ENCODE measurements at places on chromosomes 1 and 21.

DNA sequence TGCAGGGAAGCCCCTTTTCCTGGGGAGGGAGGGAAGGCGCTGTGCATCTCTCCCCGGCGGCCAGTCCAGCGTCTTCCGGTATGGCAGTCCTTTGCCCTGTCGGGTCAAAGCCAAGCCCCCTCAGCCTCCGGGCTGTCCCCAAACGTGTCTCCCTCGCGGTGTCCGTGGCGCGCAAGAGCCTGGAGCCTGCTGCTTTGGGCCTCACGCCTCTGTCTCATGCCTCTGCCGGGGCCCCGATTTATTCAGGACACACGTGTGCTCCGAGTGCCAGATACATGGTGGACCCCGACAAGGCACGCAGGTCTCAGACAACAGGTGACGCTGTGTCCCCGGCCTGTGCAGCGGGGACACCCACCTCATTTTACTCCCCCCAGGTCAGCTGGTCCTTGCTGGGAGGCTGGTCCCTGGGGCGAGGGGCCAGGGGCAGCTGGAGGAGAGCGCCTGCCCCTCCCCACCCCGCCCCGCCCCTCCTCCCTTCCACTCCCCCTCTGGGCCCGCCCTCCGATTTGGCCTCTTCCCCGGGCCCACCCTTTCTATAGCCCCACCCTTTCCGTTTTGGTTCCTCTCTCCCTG lies 176.7 kb downstream of the CAMTA1 start:
- peaks cover 18% of the 10 kb centered on the region for H3K27me3 ChIP-seq
- peak overlapping the region; percentile 75 for H3K27ac ChIP-seq
- peaks cover 47% of the 10 kb centered on the region for H3K4me1 ChIP-seq
- H3K36me3 ChIP-seq = no peaks in the 10 kb centered on the region

GRCh38 chr1:203273869-203274602 lies 31.3 kb upstream of the BTG2 start:
- peak overlapping the region; percentile 88 for H3K27ac ChIP-seq
- H3K27me3 ChIP-seq = peaks cover 9% of the 10 kb centered on the region
- H3K4me1 ChIP-seq = peaks cover 35% of the 10 kb centered on the region
- H3K4me3 ChIP-seq = peak overlapping the region; percentile 49

DNA sequence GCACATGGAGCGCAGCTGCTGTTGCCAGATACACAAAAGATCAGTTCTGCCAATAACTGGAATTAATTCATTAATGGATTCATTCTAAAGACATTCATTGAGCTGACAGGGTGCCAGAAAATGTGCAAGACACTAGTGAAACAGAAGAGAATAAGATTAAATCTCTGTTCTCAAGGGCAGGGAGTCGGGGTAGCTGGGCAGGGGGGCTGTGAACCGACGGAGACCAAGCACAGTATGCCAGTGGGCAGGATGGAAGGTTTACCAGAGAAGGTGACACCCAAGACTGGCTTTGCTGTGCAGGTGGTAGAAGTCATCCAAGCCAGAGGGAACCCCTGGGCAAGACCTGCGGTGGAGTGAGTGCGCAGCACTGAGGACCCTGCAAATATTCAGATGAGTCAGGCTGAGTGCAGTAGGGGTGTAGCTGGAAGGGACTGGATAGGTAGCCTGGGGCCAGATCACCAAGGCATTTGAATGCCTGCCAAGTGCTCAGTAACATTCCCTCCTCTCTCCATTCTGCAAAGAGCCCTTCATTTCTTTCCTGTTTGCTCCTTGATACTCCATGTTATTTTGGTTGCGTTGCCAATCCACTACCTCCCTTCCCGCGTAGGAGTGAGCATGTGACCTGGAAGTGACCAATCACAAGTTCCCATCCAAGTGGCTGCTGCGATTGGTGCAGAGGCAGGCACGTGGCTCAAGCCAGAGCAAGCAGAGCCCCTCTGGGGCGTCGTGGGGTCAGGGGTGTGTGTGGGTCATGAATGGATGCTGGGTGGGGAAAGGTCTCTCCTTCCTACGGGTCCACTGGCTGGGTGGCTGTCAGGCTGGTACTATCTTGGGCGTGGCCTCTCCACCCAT lies 413.1 kb downstream of the PTPRU start:
- no peak overlapping the region for H3K27ac ChIP-seq
- H3K4me3 ChIP-seq = no peak overlapping the region
- no peak for DNase-seq
- H3K4me1 ChIP-seq = no peaks in the 10 kb centered on the region

DNA sequence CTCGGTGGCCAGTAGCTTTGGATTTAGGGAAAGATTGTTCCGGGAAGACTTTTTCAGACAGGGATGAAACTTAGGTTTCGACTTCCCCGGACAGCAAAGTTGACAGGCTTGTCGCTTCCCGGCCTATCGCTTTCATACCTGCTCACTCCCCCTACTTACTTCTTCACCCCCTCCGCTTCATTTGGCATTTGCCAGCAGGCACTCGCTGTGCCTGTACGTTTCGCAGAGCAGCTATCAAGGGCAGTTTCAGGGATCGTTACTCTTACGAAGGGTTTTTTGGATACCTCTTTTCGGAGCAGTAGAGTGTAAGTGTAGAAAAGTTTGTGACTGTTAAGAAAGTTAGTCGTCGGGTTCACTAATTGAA lies 393 bp downstream of the BLZF1 start:
- no peak for DNase-seq
- no peak overlapping the region for H3K27ac ChIP-seq
- no peaks in the 10 kb centered on the region for H3K4me1 ChIP-seq
- H3K4me3 ChIP-seq = no peak overlapping the region

DNA sequence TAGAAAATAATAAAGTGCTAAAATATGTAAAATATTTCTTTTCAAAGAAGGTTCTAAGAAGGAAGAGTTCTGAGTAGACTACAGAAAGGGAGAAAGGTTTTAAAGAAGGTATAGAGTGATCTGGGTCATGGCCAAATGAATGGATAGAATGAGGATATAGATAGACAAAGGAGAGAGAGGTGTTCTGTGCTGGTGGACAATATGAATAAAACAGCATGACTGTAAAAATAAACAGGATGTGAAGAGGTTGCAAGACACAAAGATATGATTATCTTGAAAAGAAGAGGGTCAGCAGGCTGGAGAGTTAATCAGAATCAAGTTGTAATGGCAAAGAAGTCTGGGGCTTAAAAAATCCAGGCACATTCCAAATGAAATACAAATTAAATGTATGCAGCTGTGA lies 86.7 kb upstream of the GNG4 start:
- H3K27me3 ChIP-seq = no peaks in the 10 kb centered on the region
- H3K27ac ChIP-seq = no peak overlapping the region
- no peaks in the 10 kb centered on the region for H3K4me1 ChIP-seq
- no peaks in the 10 kb centered on the region for H3K36me3 ChIP-seq
- H3K4me3 ChIP-seq = no peak overlapping the region
- DNase-seq = no peak

DNA sequence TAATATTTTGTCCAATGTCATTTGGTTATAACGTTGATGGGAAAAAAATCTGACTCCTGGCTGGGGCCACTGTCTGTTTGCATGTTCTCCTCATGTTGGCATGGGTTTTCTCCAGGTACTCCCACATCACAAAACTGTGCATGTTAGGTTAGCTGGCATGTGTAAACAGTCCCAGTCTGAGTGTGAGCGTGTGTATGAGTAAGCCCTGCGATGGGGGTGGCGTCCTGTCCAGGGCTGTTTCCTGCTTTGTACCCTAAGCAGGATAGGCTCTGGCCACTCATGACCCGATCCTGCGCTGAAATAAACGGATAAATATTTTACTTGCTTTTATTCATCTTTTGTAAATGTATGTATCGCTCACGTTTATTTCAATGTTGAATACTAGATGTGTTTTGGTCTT lies 13.5 kb downstream of the EFCAB14 start:
- H3K4me1 ChIP-seq = no peaks in the 10 kb centered on the region
- H3K27me3 ChIP-seq = no peaks in the 10 kb centered on the region
- no peak for DNase-seq
- H3K27ac ChIP-seq = no peak overlapping the region
- no peak overlapping the region for H3K4me3 ChIP-seq
- no peaks in the 10 kb centered on the region for H3K36me3 ChIP-seq

DNA sequence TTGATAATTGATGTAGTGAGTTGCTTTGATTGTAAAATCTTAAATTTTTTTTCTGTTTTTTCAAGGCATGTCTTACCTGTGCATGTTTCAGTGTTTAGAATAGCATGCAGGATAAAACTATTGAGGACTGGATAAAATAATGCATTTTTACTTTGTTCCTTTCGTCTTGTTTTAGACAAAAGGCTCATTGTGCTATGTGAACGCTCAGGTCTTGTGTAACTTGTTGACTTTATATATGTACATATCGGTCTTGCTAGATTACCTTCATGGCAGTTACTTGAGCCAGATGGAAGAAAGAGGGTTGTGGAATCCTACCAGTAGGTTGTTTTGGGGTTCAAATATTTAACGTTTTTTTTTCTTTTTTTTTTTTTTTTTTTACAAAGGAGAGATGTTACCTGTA lies 7.0 kb downstream of the NFIA start:
- no peaks in the 10 kb centered on the region for H3K36me3 ChIP-seq
- H3K27me3 ChIP-seq = no peaks in the 10 kb centered on the region
- H3K4me3 ChIP-seq = no peak overlapping the region
- H3K4me1 ChIP-seq = peaks cover 25% of the 10 kb centered on the region

- H3K4me3 ChIP-seq = no peak overlapping the region
- H3K27me3 ChIP-seq = no peaks in the 10 kb centered on the region
- H3K4me1 ChIP-seq = peaks cover 9% of the 10 kb centered on the region
- no peaks in the 10 kb centered on the region for H3K36me3 ChIP-seq
These were observed 50.2 kb upstream of the BCL9 start for GRCh38 chr1:147491098-147491497.

- DNase-seq = no peak
- no peak overlapping the region for H3K27ac ChIP-seq
These were observed 31.3 kb downstream of the SLC30A1 start for GRCh38 chr1:211547710-211548109.

GRCh38 chr1:47215713-47216112 lies 16.3 kb downstream of the TAL1 start:
- H3K27me3 ChIP-seq = peaks cover 5% of the 10 kb centered on the region
- no peak for DNase-seq
- H3K4me1 ChIP-seq = no peaks in the 10 kb centered on the region

DNA sequence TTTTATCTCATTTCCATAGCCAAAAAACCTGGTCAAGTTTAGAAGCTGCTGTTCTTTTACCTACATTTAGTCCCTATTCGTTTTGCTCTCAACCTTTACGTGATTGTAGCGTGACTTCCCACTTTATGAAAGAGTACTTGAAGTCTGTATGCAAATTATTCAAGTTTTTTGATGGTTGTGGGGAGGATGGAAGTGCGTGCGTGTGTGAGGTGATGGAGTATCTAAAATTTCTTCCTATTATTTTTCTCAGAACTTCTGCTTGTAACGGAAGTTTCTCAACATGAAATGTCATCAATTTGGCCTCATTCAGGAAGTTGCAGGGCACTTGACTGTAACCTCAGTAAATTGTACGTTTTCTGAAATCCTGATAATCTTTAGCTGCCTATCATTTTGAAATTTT lies 64.0 kb downstream of the SAMSN1 start:
- H3K36me3 ChIP-seq = no peaks in the 10 kb centered on the region
- H3K4me3 ChIP-seq = no peak overlapping the region
- no peaks in the 10 kb centered on the region for H3K27me3 ChIP-seq
- H3K27ac ChIP-seq = no peak overlapping the region
- H3K4me1 ChIP-seq = no peaks in the 10 kb centered on the region

GRCh38 chr21:44291078-44291935 lies 5.6 kb downstream of the AIRE start:
- no peak overlapping the region for H3K27ac ChIP-seq
- DNase-seq = peak; percentile 19
- H3K4me3 ChIP-seq = no peak overlapping the region
- H3K4me1 ChIP-seq = peaks cover 2% of the 10 kb centered on the region

DNA sequence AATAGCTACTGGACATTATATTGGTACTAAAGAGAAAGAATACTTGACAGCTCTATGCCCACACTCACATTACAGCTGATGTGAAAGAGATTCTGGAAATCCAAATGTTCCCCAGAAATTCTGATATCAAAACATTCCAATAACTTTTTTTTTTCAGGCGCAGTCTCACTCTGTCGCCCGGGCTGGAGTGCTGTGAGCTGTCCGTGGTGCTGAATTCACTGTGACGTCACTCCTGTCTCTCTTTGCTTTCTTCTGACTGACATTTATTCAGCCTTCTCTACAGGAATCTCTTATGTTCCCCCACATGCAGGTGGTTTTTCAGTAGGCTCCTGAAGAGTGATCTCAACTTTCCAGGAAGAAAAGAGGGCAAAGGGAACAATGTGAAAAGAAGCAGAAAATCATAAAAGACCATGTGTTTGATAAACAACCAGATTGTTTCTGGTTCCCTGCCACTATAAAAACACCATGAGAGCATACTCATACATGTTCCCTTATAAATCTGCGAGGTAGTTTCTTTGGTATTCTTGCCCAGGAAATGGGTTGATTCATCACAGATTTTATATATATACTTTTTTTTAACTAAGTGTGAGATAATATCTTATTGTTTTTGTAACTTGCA lies 6.2 kb downstream of the S100A7A start:
- no peak overlapping the region for H3K4me3 ChIP-seq
- no peak overlapping the region for H3K27ac ChIP-seq
- H3K36me3 ChIP-seq = no peaks in the 10 kb centered on the region
- no peaks in the 10 kb centered on the region for H3K4me1 ChIP-seq
- peaks cover 4% of the 10 kb centered on the region for H3K27me3 ChIP-seq
- DNase-seq = no peak

GRCh38 chr1:234899041-234899729 lies 229.5 kb downstream of the TOMM20 start:
- H3K4me1 ChIP-seq = peaks cover 17% of the 10 kb centered on the region
- no peak overlapping the region for H3K4me3 ChIP-seq
- H3K27ac ChIP-seq = no peak overlapping the region
- H3K36me3 ChIP-seq = no peaks in the 10 kb centered on the region
- H3K27me3 ChIP-seq = peaks cover 6% of the 10 kb centered on the region

GRCh38 chr1:84363019-84363418 lies 35.3 kb upstream of the DNASE2B start:
- peaks cover 4% of the 10 kb centered on the region for H3K36me3 ChIP-seq
- no peak overlapping the region for H3K27ac ChIP-seq
- H3K27me3 ChIP-seq = no peaks in the 10 kb centered on the region
- H3K4me1 ChIP-seq = no peaks in the 10 kb centered on the region
- no peak for DNase-seq
- H3K4me3 ChIP-seq = no peak overlapping the region

DNA sequence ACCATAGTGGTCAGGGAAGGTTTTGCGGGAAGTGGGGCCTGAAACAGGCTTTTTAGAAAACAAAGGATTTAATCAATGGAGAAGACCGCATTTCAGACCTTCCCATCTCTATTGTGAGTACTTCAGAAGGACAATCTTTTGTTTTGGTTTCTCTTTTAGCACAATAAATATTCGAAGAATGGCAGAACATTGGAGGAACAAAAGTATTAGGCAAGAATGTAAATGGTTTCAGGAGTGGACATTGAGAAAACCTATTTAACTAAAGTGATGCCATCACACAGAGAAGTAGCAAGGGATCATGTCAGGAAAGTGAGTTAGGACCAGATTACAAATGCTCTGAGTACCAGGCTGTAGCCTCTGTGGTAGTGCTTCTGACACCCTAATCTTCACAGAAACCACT lies 26.8 kb upstream of the UBE2U start:
- H3K4me3 ChIP-seq = no peak overlapping the region
- peaks cover 9% of the 10 kb centered on the region for H3K4me1 ChIP-seq
- DNase-seq = no peak
- no peak overlapping the region for H3K27ac ChIP-seq
- H3K36me3 ChIP-seq = peaks cover 8% of the 10 kb centered on the region

GRCh38 chr1:234737967-234738314 lies 128.0 kb upstream of the IRF2BP2 start:
- peaks cover 30% of the 10 kb centered on the region for H3K4me1 ChIP-seq
- peak overlapping the region; percentile 90 for H3K27ac ChIP-seq
- H3K27me3 ChIP-seq = peaks cover 8% of the 10 kb centered on the region
- H3K36me3 ChIP-seq = no peaks in the 10 kb centered on the region
- peak; percentile 63 for DNase-seq
- peak overlapping the region; percentile 79 for H3K4me3 ChIP-seq

GRCh38 chr1:53781654-53782053 lies 42.7 kb upstream of the GLIS1 start:
- H3K36me3 ChIP-seq = no peaks in the 10 kb centered on the region
- H3K27ac ChIP-seq = no peak overlapping the region
- no peak overlapping the region for H3K4me3 ChIP-seq
- DNase-seq = no peak
- H3K4me1 ChIP-seq = no peaks in the 10 kb centered on the region
